K562 (cell line): ENCODE measurements at places on chromosomes 13 and 19. TPM values are rescaled to one million over a fixed set of nuclear protein-coding genes. Genes with fewer than 3 reads are reported as not detected.

TMEM259 gene
- total RNA-seq = 176 and 193 TPM in 2 replicates

IFNL1 gene
- total RNA-seq = not detected in 2 replicates

NXNL1 gene
- total RNA-seq = not detected in 2 replicates

PGLYRP1 gene
- total RNA-seq = not detected in 2 replicates

ZNF865 gene
- total RNA-seq = 18.6 and 18.8 TPM in 2 replicates

IGFL2 gene
- 0.47 and 0.75 TPM in 2 replicates for total RNA-seq

MAP1S gene
- total RNA-seq = 79.8 and 81.0 TPM in 2 replicates

ZNF682 gene
- 0.40 TPM in 1 of 2 replicates, not detected in the other for total RNA-seq

ERICH4 gene
- not detected in 2 replicates for total RNA-seq

KLK2 gene
- total RNA-seq = 0.24 and 0.74 TPM in 2 replicates

TTYH1 gene
- not detected in 2 replicates for total RNA-seq

THOP1 gene
- total RNA-seq = 193 and 203 TPM in 2 replicates

XAB2 gene
- 58.3 and 58.7 TPM in 2 replicates for total RNA-seq

DNA sequence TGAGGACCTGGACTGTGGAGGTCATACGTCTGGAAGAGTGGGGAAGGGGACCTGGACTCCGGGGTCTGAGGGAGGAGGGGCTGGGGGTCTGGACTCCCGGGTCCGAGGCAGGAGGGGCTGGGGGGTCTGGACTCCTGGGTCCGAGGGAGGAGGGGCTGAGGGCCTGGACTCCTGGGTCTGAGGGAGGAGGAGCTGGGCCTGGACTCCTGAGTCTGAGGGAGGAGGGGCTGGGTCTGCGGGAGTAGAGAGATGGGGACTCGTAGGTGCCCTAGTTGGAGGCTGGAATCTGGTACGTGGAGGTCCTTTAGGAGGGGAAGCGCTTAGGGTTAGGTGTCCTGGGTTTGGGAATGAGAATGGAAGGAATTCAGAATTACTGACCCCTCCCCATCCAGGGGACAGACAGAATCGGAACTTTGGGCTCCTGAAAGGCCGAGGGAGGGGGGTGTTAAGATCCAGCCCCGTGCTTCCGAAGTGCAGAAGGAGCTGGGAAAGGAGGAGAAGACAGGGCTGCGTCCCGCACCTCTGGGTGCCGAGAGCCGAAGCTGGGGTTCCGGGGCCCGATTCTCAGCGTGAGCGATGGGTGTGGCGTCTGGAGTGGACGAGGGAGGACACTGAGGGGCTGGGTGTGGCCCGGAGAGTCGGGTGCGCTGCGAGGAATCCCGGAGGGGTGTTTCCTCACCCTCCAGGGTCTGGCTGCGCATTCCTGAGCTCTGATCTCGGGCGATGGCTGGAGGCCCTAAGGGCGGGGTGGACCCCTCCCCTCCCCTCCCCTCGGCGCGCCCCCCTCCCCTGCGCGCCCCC is 608 bp downstream of the MYADM start:
- DNase-seq = peak; percentile 59

GRCh38 chr19:32368787-32369186 is 23.4 kb downstream of the ZNF507 start:
- DNase-seq = no peak

- no peak for DNase-seq
These were observed 10.6 kb upstream of the FFAR2 start for GRCh38 chr19:35437406-35437951.

DNA sequence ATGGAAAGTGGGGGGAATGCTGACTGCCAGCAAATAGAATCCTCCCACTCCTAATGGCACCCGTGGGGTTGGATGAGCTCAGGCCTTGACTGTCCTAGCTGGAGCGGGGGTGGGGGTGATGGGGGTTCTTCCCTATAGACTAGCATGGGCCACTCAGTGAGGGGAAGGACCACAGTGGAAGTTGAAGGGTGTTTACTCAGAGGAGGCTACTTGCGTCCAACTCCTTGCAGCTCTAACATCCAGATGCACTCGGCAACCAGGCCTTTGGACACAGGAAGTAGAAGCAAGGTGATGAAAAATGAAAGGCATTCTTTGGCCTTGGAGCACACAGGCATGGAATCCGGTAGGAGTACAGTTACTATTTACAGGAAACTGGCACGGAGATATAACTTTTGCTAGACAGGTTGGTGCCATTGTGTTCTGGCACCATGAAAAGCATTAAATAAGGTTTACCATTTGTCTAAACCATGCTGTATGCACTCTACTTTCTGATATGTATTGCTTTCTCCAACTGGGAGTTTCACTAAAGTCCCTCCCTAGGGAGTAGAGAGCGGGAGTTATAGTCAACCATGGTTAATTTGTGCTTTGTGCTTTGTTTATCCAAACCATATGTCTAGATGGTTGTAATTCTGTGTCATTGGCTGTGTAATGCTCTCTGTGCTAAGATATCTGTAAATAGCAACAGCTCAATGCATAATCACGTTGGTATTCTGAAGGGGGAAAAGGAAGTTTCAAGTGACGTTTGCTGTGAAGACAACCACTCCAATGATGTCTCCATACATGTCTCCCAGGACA is 125.3 kb downstream of the TSHZ3 start:
- no peak for DNase-seq

DNA sequence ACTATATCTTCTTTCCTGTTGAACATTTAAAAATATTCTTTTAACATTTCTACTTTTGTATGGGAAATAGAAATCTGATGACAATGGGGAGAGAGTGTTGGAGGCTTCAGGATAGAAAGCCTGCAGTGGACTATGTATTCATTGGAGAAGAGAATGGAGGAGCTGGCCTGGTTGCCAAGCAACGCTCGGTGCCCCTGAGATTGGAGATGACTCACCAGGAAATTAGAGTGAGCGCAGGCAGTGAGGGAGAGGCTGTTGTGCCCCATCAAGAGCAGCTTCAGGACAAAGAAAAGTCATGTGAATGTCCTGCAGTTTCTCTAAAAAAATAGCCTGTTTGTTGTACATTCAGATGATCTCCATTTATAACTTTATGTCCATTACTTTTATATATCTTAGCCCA is 48.7 kb upstream of the ZNF835 start:
- no peak for DNase-seq

DNA sequence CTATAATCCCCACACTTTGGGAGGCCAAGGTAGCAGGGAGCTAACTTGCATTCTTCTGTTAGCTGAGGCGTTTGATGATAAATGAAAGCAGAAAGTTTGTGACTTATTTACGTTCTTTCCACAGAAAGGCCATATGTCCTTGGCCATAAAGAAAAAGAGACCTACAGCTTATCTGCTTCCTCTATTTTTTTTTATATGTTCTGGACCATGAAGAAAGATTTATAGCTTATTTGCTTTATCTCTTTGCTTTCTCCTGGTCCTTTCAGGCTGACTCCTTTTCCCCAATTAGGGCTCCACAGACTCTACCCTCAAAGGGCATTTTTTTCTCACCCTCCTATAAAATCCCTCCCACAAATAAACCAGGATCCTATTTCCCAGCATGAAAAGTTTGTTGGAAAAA is 1.5 kb upstream of the ZNF616 start:
- no peak for DNase-seq

- no peak for DNase-seq
These were observed 27.2 kb downstream of the RCBTB2 start for GRCh38 chr13:48505597-48506091.

DNA sequence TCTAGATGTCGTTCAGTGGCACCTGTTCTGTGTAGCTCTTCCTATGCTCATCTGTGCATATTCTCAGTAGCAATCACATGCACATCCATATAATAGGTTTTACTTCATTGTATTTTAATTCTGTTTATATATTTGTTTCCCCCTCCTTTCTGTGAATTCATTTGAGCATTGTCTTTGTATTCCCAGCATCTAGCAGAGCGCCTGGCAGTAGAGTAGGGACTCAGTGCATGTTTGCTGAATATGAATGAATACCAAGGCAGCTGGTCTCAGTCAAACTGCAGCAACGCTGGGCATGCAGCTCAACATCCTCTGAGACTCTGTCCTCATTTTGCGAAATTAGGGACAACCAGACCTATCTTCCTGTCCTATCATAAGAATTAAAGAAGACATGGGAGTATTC is 330.1 kb downstream of the SPRY2 start:
- DNase-seq = no peak

GRCh38 chr13:33213797-33214196 is 71.8 kb downstream of the STARD13 start:
- DNase-seq = no peak

DNA sequence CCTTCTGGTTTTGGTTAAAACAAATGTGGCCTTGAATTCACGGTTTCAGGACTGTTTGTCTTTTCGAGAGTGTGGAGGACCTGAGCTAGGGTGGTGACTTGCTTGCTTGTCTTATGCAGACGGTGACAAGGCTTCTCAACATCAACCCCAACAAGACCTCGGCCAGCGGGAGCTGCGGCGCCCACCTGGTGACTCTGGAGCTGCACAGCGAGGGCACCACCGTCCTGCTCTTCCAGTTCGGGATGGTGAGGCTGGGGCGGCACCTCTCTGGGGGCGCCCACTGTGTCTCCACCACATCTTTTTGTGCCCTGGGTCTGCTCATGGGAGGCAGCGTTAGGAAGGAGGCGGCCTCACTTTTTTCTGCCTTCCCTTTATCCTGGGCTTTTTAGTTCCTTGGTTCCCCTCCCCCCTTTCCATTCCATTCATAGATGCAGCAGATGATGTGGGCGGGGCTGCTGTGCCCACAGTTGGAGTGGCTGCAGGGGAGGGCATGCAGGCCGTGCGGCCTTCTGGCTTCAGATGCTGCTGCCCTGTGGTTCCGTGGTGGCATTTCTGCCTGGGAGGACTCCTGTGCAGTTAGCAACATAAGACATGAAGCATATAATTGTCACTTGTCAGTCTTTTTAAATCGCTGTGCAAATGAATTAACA is 23.3 kb downstream of the LAMP1 start:
- no peak for DNase-seq

- DNase-seq = no peak
These were observed 219.0 kb downstream of the COG6 start for GRCh38 chr13:39874331-39875053.

DNA sequence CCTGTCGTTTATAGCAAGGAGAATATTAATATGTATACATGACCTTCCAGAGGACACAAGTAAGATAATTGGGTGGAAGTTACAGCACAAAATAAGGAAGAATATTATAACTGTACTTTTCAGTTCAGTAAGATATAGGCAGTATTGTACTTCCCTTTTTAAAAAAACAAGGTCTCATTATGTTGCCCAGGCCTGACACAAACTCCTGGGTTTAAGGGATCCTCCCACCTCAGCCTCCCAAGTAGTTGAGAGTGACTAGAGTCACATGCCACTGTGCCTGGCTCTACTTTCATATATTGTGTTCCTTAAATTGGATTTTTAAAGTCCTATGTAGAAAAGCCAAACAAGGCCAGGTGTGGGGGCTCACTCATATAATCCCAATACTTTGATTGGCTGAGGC is 19.5 kb upstream of the MAB21L1 start:
- no peak for DNase-seq

DNA sequence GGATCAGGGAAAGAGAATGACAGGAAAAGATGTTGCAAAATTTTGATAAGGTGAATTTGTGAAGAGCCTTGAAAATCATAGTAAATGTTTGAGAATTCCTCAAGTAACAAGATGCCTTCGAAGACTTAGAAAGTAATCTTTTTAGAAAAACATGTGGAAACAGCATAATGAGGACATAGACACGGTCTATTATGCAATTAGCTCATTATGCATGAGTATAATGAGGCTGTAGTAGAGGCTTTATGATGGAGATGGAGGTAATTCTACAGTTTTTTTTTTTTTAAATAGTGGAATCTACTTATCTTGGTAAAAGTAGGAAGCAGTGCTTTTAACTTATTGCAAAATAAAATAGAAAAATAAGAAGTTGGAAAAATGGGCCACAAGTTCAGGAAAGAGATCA is 1329.1 kb upstream of the SPRY2 start:
- no peak for DNase-seq

DNA sequence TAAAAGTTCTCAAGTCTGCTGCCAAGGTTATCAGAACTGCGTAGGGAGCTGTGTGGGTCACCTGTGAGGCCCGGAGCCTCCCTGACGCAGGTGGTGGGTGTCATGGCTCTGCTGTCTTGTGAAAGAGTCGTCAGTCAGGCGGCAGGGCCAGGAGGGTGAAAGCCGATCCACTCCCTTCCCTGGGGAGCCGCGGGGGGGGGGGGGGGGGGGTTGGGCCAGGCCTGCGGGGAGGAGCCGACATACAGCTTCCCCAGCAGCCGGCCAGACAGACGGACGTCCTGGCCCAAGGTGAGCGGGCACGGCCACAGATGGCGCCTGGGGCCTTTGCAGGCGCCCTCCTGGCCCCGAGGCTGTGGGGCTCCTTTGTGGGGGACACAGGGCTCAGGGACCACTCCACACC is 12.4 kb downstream of the SBNO2 start:
- DNase-seq = peak; percentile 85

GRCh38 chr19:7074705-7075282 is 5.3 kb downstream of the ZNF557 start:
- no peak for DNase-seq

GRCh38 chr19:6003976-6004375 is 26.0 kb upstream of the RANBP3 start:
- DNase-seq = no peak

- DNase-seq = no peak
These were observed 492.0 kb downstream of the FGF9 start for GRCh38 chr13:22162889-22163288.

GRCh38 chr19:57302020-57302465 is 18.2 kb upstream of the ZNF543 start:
- DNase-seq = no peak

- DNase-seq = peak; percentile 79
These were observed 39.9 kb upstream of the CCNE1 start for GRCh38 chr19:29771708-29772414.

- no peak for DNase-seq
These were observed 441.5 kb upstream of the SPRY2 start for GRCh38 chr13:80782441-80782840.

- peak; percentile 11 for DNase-seq
These were observed 55.1 kb downstream of the GPR180 start for GRCh38 chr13:94656766-94657165.

- no peak for DNase-seq
These were observed 58.6 kb downstream of the GADD45B start for GRCh38 chr19:2534423-2535013.

DNA sequence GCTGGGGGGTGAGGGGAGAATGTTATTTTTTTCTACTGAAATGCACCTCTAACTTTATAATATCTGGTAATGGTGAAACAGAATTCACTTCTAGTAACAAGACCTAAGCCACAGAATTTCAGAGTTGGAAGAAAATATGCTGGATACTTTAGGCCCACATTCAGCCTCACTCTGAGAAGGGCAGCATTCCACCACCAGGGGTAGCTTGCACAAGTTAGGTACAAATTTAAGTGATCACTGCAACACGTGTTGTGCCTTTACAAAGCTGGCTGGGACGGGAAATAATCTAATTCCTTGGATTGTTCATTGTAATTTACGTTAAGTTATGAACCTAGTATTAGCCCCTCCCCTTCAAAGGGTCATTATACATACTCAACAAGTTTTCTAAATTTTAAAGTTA is 192.3 kb downstream of the RGCC start:
- DNase-seq = no peak
